GM12891 (cell line): ENCODE measurements at places on chromosomes 16 and 17.

- DNase-seq = no peak
Measured at GRCh38 chr17:5809056-5809455, 224.7 kb upstream of the NLRP1 start.

DNA sequence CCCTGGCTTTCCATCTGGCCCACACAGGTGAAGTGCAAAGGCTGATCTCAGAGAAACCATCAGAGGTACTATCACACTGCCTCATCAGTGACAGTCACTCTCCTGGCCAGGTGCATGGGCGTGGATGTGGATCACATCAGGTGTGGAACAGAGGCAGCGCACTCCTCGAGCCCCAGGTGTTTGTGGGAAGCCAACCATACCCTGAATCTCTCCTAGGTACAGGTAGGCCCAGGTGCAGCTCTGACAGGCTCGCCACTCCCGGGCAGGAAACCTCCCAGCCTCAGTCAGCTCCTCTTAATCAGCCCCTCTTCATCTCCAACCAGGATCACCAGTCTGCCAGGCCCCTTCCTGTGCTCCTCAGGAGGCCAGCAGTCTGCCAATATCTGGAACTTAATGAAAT is 31.7 kb downstream of the TLE7 start:
- no peak for DNase-seq

DNA sequence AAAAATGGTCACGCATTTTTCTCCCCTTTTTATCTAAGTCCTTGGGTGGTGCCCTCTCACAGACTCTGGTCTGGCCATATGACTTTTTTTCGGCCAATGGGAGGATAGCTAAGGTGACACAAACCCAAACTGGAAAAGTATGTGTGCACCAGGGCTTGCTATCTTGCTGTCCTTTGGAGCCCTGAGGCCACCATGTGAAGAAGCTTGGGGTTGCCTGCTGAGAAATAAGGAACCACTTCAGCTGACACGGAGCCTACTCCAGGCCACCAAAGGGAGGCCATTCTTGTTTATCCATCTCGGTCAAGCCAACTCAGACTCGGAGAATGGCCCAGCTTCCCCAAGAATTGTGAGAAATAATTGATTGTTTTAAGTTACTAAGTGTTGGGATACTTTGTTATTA is 111.4 kb upstream of the ZFHX3 start:
- no peak for DNase-seq

DNA sequence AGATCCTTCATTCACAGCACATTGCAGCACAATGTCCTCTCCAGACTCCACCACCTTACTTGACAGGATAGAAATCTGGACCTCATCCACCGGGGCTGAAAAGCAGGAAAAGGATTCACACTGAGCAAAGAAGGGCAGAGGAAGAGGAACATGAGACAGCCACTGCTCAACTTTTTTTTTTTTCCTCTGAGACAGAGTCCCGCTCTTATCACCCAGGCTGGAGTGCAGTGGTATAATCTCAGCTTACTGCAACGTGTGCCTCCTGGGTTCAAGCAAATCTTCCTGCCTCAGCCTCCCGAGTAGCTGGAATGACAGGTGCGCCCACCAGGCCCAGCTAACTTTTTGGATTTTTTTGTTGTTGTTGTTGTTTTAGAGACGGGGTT is 34.4 kb downstream of the PECAM1 start:
- DNase-seq = no peak

DNA sequence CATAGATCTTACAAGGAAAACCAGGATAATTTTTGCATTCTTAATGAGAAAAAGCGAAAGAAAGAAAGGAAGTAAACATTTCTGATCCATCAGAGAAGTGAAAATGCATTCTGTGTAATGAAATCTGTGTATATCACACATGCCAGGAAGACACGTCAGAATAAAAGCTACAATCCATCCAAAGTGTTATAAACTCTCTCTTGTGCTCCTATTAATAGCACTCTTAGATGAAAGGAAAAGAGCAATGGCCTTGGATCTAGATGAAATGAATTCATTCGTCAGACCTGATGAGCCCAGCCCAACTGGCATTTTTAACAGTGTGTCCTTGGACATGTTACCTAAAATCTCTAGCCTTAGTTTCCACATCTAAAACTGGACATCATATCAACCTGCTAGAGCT is 885.5 kb downstream of the CDH11 start:
- DNase-seq = no peak

- peak; percentile 63 for DNase-seq
Measured at GRCh38 chr17:74779948-74780400, 3.8 kb upstream of the NAT9 start.

DNA sequence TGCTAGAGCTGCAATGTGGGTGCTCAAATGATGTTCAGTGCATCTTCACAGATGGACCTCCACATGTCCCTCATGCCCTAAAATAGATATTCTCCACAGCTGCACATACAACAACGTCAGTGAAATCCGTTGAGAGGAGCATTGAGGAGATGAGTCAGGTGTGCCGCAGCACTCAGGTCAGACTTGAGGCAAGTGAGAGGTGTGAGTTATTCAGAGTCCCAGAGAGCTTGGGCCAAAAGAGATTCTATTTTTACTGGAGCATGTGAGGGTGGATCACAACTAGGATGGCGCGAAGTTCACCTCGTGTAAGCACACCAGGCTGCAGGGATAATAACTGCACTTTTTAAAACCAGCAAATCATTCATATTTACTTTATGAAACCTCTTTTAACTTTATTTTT is 645.3 kb downstream of the MAF start:
- DNase-seq = no peak

DNA sequence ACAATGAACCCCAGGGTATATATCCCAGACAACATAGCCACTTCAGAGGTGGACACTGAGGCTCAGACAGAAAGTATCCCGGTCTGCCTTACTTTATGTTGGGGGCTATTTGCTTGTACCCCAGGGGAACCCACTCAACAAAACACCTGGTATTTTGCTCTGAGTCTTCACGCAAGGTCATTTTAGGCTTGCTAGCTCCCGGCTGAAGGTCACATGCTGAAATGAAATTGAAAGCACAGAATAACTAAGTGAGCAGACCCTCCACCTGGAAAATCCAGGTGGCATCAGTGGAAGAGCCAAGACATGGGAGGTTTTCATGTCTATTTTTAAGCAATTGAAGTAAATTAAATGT is 4.1 kb upstream of the KDM8 start:
- DNase-seq = no peak

DNA sequence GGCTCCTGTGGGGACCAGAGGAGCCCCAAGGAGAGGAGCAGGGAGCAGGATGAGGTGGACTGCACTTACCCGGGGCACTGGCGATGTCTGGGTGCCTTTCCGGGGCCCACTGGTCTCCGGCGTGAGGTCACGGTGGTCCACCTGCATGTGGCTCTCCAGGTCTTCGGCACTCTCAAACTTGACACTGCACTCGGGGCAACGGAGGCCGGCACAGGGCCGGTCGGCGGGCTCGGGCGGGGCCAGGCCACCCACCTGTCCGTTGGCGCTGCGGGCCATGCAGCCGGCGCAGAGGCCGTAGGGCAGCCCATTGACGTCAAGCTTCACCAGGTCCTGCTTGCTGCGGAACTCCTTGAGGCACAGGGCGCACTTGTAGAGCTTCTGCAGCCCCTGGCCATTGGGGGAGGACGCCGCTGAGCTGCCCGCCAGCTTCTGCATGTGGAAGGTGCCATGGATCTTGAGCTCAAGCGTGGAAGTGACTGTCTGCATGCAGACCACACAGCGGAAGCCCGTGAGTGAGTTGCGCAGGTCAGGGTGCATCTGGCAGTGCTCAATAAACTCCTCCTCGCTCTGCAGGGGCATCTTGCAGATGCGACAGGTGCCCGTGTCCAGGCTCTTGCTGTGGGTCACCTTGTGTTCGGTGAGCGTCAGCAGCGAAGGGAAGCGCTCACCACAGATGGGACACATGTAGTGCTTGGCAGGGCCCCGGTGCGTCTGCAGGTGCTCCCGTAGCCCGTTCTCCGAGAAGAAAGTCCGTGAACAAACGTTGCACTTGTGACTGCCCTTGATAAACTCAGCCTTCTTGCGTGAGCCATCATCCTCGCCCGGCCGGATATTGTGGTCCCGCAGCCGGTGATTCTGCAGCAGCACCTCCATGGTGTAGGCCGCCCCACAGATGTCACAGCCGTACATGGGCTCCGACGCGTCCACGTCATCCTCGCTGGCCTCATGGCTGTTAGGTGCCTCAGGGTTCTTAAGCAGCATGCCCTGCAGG is 220.0 kb downstream of the ZNF423 start:
- no peak for DNase-seq

- DNase-seq = no peak
Measured at GRCh38 chr16:73094371-73094770, 46.4 kb upstream of the ZFHX3 start.

GRCh38 chr17:29710891-29711418 is 88.2 kb upstream of the CORO6 start:
- DNase-seq = no peak

DNA sequence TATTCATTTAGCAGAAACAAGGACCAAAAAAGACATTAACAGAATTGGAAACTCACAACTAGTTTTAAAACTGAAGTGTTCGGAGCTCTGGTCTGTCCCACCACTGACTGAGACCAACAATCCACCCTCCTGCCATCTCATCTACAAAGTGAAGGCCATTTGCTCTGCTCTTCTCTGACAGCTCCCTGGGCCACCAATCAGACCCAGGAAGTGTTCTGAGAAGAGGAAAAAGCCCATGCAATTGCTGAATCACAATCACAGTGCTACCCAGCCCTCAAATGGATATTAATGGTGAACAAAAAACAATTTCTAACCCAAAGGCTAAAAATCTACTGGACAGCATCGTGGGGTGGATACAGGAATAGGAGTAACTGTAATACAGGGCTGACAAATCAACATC is 2.1 kb downstream of the RPL23 start:
- no peak for DNase-seq

DNA sequence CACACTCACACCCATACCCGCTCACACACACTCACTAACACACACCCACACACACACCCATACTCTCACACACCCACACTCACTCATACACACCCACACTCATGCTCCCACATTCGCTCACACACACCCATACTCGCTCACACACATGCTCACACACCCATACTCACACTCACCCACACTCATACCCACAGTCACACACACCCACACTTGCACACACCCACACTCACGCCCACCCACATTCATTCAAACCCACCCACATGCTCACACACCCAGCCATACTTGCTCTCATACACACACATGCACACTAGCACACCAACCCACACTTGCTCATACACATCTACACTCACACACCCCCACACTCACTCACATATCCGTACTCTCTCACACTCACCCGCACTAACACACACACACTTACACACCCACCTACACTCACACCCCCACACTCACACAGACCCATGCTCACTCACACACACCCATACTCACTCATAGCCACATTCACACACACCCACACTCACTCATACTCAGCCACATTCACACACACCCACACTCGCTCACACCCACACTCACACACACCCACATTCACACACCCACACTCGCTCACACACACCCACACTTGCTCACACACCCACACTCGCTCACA is 322.4 kb upstream of the N4BP1 start:
- DNase-seq = no peak

DNA sequence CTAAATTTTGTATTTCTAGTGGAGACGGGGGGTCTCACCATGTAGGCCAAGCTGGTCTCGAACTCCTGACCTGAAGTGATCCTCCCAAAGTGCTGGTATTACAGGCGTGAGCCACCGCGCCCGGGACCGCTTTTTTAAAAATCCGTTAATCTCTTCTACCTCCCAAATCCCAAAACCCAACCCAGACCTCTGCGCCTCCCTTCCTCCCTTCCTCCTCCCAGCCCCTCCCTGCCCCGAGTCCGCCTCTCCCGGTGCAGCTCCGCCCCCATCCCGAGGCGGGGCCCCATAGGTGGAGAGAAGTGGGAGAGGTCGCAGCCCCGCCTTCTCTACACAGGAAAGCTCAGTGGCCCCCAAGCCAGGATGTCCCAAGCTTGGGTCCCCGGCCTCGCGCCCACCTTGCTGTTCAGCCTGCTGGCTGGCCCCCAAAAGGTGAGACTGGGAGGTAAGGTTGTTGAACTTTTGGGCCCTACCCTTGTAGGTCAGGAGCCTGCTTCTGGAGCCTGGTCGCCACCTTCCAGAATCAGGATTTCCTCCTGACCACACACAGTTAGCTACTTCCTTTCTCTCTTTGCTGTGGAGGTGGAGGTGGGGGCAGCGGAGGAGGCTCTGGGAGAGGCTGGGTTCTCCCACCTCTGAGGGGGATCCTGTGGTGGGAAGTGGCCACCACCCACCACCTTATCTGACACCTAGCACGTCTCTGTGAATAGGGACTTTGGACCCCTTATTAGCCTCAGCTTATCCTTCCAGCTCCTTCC is at the start of gene TMEM92:
Gene TMEM92 (plus strand): TSS at position 325 of the 755 bp plus-strand sequence. CDS start 36 bp downstream, at position 361.
- no peak for DNase-seq

- DNase-seq = no peak
Measured at GRCh38 chr16:20798364-20798763, 7.9 kb downstream of the ERI2 start.

- DNase-seq = no peak
Measured at GRCh38 chr17:28707339-28707720, 4.4 kb downstream of the PROCA1 start.

DNA sequence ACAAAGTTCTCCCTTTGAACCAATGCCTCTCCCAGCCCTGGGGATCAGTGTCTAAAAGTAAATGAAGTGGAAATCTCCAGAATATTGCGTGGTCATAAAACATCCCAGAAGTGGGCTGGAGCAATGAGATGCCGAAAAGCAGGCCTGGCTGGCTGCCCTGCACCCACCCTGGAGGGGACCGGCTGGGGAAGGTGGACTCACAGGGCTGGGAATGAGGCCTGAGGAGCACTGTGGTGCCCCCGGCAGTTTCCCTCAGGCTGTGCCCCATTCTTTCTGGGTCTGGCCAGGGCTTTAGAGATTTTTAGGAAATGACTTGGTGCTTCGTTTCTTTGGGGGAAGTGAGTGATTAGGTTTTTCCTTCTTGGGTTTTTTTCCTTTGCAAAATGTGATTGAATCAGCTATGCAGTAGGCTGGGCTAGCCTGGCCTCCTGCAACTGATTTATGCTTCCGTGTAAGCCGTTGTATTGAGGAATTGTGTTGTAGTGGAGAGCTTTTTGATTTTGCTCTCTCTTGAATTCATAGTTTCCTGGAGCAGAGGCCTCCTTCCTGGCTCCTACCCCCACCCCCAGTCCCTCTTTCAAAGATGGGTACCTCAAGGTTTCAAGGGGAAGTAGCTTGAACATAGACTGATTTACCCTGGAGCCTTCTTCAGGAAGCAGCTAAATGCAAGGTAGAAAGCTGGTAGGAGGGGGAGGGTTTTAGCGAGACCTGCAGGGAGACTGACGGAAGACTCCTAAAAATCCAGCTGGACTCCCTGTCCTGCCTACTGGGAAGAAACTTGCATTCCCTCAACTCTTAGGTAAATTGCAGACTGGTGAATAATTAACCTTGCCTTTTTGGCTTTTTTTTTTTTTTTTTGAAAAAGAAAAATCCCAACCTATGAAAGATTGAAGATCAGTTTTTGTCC is 170.2 kb downstream of the RAB11FIP4 start:
- DNase-seq = no peak

- no peak for DNase-seq
Measured at GRCh38 chr17:38724337-38724988, 5.7 kb upstream of the CISD3 start.

GRCh38 chr16:1612320-1613111 is at the start of gene CRAMP1:
Gene CRAMP1, plus strand, starts transcription at chr16:1612360. Its CDS starts 2,280 bp downstream, at chr16:1614640.
- no peak for DNase-seq

- DNase-seq = no peak
Measured at GRCh38 chr16:64083428-64084129, 1038.3 kb downstream of the CDH11 start.
